Activated CD4-positive, alpha-beta T cell treated with anti-CD3 and anti-CD28 coated beads, Interleukin-2, amount 50 U/mL, for 1 hour (primary cell): ENCODE measurements at places on chromosomes 4 and X.

- DNase-seq: no peak
These were observed 287.2 kb downstream of the OPHN1 start for GRCh38 chrX:68146054-68146453.

GRCh38 chrX:119726900-119727555 is 31.4 kb upstream of the SOWAHD start:
- DNase-seq: peak; percentile 4

DNA sequence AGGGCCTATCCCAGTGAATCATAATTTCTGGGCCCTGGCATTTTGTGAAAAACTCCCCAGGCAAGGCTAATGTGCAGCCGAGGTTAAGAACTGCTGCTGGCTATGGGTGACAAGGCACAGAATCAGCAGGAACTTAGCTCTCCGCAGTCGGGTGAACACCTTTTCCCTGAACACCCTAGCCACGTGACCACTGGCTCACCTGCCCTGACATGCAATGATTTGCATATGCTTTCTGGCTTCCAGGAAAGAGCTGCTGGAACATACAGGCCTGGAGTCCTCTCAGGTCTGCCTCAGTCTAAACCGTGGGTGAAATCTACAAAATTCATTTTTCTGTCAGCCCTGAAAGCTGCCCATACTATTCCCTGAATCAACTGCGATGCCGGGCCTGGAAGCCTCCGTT is 56.6 kb downstream of the ZNF827 start:
- no peak for DNase-seq

DNA sequence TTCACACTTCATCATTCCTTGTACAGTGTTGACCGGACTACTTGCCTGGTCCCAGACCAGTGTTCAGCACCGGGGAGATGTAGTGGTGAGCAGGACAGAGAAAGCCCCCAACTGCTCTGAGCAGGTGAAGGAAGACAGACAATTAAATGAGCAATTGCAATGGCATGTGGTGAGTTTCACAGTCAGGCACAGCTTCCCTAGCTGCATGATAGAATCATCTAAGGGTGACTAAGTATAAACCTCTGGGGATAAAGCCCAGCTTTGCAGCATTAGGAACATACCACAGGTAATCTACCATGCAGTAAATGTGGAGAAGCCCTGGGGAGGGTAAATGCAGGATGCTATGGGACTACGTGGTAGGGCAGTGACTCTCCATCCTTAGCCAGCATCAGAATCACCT is 47.8 kb downstream of the TMA16 start:
- no peak for DNase-seq

DNA sequence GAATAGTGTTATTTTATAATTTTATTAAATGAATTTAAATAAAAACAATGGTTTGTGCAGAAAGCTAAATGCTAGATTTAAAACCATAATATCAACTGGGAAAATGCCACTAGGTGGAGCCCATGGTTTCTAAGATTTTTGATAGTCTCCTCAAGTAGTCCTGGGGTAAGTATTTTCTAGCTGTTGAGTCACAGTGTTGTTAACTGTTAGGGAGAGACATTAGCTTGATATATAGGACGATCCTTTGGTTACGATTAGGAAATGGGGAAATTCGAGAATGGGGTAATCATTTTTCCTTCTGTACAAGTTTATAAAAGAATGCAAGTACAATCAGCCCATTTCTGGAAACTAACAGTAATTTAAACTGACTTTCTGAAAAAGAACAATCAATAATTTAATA is 378.4 kb downstream of the ANKRD50 start:
- DNase-seq: no peak

DNA sequence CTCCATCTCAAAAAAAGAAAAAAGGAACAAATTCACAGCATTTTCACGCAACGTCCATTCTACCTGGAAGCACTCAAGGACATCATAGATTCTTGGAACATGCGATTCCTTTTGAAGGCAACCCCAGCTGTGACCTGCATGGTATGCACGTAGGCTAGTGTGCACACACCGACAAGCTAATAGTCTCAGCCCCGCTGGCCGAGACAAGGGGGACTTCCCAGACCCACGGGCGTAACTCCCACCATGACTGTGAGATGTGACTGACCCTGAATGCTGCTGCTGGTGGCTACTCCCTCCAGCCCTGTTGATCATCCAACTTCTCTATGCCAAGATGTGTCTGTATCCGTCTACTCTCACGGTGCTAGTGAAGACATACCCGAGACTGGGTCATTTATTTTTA is 78.3 kb downstream of the CRLF2 start:
- DNase-seq: no peak

- DNase-seq: no peak
These were observed 320.6 kb downstream of the DTHD1 start for GRCh38 chr4:36601864-36602495.

DNA sequence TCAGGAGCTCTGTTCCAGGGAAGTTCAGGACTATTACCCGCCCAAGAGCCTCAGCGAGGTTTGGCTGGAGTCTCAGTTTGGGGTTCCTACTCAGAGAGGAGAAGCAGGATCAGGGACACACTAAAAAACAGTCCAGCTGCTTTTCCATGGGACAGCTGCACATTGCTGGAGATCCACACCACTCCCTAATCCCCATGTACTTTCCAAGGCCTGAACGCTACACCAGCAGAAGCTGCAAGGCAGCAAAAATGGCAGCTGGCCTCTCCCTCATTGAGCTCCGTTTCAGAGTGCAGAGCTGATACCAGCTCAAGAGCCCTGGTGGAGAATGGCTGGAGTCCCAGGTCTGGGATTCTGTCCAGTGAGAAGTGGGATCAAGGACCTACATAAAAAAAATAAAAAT is 551.2 kb upstream of the PABPC5 start:
- DNase-seq: no peak

GRCh38 chrX:118862091-118862490 is 38.5 kb downstream of the ZCCHC12 start:
- DNase-seq: no peak

DNA sequence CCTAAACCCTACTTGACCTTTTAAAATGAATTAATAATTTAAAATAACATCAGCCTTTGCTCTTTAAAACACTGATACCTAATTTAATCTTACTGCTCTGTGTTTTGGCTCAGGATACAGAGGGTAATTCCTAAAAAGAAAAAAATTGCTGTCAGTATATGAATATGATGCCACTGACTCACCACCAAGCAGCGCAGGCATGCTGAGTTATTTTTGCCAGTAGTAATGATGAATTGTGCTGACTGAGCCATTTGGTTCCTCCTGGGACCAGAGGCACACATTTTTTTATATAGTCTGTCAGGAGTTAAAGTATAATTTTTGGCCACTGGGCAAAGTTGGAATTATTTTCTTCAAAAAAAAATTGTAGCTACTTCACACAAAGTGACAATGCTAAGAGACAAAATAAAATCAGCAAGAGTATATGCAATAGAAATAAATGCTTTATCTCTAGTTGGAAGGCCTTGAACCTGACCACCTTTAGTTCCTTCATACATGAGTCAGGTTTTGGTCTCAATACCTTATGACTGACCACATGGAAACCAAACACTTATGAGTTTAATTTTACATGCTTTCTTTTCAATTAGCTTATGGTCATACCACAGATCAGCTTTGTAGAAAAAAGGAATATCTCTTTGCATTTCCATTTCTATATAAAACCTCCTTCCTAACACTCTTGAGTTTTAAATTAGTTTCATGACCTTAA is 115.1 kb downstream of the PPP3CA start:
- DNase-seq: no peak

DNA sequence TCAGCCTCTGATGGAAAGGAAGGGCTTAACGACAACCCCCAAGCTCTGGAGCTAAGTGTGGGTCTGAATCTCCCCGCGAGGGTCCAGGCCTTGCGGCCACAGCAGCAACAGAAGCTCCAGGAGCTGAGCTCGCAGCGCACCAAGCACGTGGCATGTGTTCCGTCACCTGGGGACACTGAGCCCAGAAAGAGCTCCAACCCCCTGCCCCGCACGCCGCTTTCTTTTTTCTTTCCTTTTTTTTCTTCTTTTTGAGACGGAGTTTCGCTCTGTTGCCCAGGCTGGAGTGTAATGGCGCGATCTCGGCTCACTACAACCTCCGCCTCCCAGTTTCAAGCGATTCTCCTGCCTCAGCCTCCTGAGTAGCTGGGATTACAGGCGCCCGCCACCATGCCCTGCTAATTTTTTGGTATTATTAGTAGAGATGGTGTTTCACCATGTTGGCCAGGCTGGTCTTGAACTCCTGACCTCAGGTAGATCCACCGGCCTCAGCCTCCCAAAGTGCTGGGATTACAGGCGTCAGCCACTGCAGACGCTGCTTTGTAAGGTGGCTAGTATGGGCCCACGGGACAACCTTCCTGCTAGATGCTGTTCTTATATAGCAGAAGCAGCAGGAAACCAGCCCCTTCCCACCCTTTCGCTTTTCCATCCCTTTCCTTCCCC is 685 bp upstream of the TNIP2 start:
- DNase-seq: no peak

DNA sequence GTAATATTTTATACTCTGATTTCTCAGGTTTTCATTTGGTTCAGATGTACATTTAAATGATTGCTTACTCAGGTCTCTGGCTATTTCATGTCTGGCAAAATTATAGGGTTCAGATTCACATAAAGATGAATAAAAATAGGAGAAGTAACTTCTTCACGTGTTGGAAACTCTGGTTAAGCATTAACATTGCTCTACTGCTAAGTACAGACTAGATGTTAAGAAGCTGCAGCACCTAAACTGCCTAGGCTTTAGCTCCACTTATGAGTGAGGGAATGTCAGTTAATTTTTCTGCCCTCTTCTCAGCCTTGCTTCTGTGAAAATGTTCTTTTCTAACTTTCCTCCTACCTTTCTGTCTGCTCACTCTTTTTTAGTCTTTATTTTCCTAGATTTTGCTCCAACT is 361.2 kb downstream of the ARAP2 start:
- DNase-seq: no peak

GRCh38 chrX:39946822-39947221 is 150.9 kb downstream of the BCOR start:
- no peak for DNase-seq

DNA sequence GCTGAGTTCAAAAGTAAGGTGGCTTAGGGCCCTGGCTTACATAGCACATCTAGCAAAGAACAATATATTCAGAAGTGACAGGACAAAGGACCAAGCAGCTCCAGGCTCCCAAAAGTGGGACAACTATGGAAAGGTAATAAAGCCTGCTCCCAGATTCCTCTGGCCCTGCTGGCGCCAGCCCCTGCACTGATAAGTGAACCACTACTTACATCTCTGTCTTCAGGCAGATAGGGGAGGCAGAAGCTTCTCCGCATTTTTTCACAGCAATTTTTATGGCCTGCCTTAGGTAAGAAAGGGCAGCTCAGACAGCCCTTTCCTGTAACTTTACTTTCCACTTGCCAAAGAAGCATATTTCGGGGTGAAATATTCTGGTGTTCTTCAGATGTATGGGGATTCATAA is 83.9 kb downstream of the MTNR1A start:
- no peak for DNase-seq

DNA sequence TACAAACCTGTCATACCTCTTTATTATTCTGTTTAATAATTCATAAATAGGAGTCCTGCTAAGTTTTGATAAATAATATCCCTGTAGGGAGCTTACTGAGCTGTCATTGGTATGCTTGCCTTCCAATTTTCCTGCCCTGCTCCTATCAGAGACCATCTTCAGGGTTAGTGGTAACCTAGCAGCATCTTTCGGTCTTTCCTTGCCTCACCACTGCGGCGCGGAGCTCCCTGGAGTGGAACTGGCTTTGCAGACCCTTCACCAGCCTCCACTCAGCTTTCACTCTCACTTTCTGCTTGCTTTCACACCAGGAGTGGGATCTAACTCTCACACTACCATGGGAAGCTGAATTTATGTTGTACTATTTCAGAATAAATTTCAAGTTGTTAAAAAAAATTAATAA is 481.7 kb upstream of the ATOH1 start:
- no peak for DNase-seq

DNA sequence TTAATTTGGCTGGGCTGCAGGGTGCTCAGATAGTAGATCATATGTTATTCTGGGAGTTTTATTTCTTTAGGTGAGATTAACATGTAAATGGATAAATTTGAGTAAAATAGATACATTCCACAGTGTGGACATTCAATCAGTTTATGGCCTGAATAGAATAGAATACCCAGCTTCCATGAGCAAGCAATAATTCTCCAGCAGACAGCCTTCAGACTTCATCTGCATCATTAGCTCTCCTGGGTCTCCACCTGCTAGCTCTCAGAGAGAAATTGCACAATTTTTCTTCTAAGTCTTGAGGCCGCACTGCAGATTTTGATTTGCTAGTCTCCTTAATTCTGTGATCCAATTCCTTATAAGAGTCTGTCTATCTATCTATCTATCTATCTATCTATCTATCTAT is 420.3 kb upstream of the BOD1L1 start:
- DNase-seq: no peak

DNA sequence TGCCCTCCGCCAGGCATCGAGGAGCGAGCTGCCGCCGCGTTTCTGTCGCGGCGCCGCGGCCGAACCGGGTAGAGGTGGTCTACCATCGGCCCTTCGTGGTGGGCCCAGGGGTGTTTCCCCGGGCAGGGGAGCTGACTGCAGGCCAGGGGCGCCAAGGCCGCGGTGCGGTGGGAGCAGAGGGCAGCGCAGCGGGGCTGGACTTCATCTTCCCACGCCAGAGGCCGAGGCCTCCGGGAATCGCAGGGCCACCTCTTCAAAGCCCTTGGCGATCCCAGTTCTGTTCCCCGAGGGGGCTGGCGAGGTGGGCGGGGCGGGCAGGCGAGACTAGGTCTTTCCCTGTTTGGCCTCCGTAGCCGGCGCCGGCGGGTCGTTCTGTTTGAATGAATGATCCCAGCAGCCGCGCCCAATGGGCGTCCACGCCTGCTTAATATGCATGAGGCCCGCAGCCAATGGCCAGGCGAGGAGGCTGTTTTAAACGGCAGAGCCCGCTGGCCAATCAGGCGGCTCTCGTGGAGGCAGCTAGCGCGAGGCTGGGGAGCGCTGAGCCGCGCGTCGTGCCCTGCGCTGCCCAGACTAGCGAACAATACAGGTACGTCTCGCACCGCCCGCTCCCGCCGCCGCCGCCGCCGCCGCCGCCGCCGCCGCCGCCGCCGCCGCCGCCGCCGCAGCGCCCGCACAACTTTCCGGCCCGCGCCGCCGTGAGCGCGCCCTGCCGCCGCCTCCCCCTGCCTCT is at the start of gene HMGB3:
TSS of gene HMGB3 (plus strand) at position 548 of the 733 bp plus-strand sequence. CDS start 2,265 bp downstream, outside the sequence.
- peak; percentile 69 for DNase-seq

GRCh38 chr4:108043526-108043925 is 53.8 kb downstream of the HADH start:
- DNase-seq: no peak

GRCh38 chr4:152278505-152279233 is 257.2 kb downstream of the FBXW7 start:
- DNase-seq: no peak

GRCh38 chrX:135632353-135632752 is 81.1 kb upstream of the CT45A1 start:
- no peak for DNase-seq

- DNase-seq: peak; percentile 72
These were observed at the start of gene TSPAN7 for GRCh38 chrX:38561126-38561868. TSPAN7 (plus strand) TSS chrX:38561542; CDS start chrX:38561547, 5 bp downstream.

- no peak for DNase-seq
These were observed 13.8 kb upstream of the HPGDS start for GRCh38 chr4:94356444-94356843.

- no peak for DNase-seq
These were observed 26.7 kb upstream of the STS start for GRCh38 chrX:7120878-7121219.

GRCh38 chr4:183426507-183426906 is 17.9 kb upstream of the CDKN2AIP start:
- DNase-seq: no peak
